Astrocyte of the hippocampus (primary cell): ENCODE measurements at places on chromosomes 3 and 15.

- DNase-seq = no peak
Observed at GRCh38 chr15:52857471-52857870, 67.3 kb upstream of the ONECUT1 start.

GRCh38 chr15:85024509-85025336, 43.1 kb downstream of the PDE8A start:
- peak; percentile 85 for DNase-seq

GRCh38 chr15:93917181-93917580, 314.2 kb upstream of the MCTP2 start:
- DNase-seq = no peak

DNA sequence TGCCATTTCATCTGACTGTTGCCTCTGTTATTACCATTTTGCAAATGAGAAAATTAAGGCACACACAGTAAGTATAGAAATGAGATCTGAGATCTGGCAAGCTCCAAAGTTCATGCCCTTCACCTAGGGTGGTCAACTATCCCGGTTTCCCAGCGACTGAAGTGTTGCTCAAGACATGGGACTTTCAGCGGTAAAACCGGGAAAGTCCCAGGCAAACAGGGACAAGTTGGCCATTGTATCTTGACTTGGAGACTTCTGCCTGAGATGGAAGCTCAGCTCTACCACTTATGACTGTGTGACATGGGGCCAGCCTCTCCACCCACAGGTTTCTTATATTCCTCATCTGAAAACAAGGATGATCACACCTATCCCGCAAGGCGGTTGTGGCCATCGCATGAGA, 55.6 kb upstream of the TPM1 start:
- no peak for DNase-seq

DNA sequence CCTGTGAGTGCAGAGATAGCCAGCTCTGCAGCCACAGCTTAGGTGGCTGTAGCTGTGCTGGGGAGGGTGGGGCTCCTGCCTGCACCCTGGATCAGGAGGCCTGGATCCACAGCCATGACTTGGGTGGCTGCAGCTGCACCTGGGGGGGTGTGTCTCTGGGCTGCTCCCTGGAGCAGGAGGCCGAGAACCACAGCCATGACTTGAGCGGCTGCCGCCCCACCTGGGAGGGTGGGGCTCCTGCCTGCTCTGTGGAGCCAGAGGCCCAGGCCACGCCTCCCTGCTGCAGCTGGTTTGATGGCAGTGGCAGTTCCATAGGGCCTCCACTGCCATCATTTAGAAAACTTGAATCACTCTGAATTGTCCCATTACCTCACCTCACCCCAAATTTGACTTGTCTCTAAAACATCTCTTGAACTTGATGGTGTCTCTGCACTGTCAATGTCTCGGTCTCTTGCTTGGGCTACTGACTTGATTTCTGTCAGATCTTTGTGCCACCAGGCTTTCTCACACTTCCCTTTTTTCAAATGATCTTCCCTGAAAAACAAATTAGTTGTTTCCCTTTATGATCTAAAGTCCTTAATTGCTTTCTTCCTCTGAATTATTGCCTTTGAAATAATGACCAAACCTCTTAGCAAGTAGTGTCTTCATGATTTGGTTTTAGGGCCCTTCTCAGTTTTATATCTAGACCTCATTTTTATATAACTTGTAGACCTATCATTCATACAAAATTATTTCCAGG, 313.2 kb upstream of the MME start:
- no peak for DNase-seq

DNA sequence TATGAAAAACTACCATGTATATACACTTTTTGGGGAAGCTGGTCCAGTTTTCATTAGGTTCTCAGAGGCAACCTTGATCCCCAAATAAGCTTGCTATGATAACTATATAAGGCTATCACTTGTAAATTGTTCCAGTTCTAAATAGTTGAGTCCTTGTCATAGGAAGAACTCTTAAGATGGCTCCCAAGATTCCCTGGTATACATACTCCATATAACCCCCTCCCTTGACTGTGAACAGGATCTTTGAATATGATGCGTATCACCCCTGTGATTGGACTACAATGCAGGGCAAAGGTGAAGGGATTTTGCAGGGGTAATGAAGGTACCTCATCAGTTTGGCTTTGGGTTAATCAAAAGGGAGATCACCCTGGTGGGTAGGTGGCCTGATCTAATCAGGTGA, 48.6 kb upstream of the TRIM59 start:
- no peak for DNase-seq

DNA sequence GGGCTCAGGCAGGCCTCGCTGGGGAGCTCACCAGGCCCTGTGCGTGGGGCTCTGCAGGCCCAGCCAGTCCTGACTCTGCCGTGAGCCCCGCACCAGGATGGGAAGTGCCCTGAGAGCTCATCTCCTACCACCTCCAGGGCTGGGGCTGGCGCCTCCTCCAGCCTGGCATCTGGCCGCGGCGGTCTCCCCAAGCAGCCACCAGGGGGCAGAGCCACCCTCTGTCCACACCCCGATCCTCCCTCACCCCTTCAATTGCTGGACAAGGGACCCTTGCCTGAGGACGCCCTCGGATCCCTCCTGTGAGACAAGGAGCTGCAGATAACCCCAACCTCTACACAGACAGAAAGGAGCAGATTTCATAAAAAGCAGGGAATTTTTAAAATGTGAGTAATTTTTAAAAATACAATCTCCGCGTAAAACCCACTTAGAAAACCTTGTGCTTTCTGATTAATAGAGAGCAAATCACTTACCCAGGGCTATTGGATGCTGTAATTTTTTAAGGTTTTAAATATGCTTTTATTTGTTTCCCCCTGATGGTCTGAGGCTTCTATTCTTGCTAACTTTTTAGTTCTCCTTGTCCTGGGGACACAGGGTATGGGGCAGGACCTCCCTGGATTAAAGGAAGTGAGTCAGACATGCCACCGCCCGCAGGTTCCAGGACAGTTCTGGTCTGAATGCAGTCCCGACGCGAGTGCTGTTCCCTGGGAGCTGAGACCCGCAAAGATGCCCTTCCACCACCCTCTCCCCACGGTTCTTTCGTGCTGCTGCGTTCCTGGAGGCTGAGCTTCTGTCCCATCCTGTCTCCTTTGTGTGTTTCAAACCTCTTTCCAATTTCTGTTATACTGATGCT, 52.3 kb upstream of the CHRNA7 start:
- peak; percentile 79 for DNase-seq

DNA sequence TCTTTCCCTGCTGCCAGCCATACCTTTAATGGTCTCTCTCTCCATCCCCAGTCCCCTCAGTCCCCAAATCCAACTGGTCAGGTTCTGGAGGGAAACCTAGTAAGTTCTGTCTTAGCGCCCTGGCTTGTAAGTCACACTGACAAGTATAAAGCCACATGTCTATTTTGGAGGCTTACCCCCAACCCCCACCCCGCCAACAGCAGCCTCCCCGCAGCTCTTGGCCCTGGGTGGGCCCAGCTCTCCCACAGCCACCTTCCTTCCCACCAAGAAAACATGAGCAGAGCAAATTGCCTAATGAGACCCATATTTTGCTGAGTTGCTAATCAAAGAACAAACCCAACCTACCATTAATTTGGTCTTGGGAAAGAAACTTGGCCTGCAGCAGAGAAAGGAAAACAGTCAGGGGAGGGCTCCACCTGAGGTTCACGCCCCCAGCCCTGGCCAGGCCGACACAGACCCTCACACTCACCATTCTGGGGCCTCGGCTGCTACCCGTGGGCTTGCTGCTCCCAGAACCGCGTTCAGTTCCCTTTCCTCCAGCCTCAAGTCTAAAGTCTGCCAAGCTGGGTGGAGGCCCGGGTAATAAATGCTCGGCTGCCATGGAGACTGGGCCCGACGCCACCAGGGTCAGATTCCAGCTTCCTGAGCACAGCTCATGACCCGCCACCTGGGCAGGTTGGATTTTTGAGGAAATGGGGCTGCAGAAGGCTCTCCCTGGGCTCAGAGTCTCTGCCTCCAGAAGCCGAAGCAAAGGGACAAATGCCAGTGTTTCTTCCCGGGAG, at the start of gene CALML4:
Gene CALML4, minus strand, starts transcription at position 557 of the 782 bp plus-strand sequence. Its CDS starts 85 bp downstream, at position 472.
- DNase-seq = peak; percentile 65

DNA sequence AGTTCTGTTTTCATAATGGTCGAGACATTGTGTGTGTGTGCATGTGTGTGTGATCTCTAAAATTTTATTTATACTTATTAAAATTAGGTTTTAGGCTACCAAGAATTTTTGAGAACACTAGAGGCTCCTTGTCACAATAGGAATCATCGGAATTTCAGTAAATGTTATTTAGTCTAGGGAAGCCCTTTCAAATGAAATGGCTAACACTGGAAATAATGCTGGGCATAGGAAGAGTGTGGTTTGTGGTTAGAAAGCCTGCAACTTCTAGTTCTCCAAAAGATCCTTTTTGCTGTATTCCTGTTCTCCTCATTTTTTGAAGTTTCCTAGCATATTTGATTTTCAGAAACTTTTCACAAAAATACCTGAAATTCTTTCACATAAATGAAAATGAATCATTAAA, 92.5 kb upstream of the MBNL1 start:
- DNase-seq = peak; percentile 77

GRCh38 chr3:58191361-58191991, 19.3 kb downstream of the DNASE1L3 start:
- DNase-seq = no peak

GRCh38 chr15:83205725-83206324, 1.8 kb downstream of the HDGFL3 start:
- peak; percentile 74 for DNase-seq

DNA sequence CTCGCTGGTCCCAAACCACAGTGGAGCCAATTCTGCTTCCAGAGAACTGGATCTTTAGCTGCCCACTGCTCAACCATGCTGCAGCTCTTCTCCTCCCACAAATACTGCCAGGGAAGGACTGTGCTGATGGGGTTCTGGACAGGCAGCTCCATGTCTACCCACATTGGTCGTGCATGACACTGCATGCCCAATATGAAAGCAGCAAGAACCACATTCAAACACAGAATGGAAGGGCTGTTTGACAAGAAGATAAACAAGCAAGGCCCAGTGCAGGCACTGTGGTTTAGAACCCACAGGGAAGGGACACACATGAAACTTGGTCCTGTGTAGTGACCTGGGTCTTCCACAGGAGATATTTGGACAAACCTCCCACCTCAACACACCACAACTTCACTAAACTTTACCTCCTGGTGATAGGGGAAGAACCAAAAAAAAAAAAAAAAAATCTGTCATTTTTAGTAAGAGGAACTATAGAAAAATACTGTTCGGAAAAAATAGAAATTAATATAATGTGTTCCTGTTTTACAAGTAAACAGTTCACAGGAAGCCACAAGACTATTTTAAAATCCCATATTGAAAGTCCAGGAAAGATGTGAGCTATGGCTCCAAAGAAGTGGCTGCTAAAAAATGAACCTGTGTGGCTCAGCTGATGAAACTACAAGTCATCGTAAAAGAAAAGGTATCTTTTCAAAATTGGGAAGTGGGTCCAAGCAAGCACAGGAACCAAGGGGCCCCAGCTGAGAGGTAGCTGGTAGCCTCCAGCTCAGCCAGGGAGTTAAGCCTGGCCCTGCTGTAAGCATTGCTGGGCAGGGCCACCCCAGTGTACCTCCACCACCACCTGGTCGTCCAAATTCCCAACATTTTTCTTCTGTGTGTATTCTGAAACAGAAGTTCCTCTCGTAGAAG, 77.7 kb upstream of the ACAN start:
- no peak for DNase-seq

DNA sequence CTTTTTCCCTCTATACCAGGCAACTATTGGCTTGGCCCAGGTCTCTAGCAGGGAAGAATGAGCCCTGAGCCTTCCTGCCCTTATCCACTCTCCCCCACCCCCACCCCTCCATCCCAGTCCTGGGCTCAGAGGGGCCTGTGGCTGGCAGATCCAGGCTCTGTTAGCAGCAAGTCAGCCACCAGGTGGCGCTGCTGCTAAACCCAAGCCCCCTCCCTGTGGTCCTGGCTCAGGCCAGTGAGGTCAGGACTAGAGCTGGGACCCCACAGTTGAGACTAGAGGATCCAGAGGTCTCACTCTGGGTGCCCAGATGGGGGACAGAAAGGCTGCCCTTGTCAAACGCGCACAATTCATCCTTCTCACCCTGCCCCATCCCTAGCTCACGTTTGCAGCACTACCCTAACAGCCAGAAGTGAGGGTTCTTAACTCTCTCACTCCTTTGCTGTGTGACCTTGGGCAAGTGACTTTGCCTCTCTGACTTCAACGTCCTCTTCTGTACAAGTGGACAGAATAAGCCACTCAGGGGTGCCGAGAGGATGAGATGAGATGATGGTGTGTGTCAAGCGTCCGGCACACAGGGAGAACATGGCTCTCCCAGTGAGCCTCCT, 46.8 kb upstream of the SLC6A1 start:
- peak; percentile 78 for DNase-seq

GRCh38 chr15:100152463-100152862, 189.3 kb downstream of the ADAMTS17 start:
- DNase-seq = no peak

DNA sequence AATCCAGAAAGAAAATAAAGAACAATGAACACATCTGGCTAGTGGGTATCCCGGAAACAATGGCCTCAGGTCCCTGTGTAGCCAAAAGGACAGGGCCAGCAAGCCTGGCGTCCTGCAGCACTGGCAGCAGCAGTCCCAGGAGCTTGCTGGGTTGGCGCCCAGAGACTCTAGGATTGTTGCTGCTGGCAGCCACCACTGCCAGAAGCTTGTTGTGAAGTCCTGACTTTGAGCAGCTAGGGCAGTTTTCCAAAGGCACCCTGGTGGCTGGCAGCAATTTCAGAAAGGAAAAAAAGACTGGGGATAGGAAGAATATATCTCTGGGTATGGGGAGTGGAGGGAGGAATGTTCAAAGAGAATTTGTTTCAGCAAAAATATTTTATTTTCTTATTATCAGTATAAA, 11.3 kb downstream of the SHQ1 start:
- peak; percentile 90 for DNase-seq

- no peak for DNase-seq
Observed at GRCh38 chr15:40104296-40104864, 4.3 kb downstream of the BMF start.

GRCh38 chr3:45555666-45556065, 38.9 kb upstream of the LIMD1 start:
- DNase-seq = no peak

DNA sequence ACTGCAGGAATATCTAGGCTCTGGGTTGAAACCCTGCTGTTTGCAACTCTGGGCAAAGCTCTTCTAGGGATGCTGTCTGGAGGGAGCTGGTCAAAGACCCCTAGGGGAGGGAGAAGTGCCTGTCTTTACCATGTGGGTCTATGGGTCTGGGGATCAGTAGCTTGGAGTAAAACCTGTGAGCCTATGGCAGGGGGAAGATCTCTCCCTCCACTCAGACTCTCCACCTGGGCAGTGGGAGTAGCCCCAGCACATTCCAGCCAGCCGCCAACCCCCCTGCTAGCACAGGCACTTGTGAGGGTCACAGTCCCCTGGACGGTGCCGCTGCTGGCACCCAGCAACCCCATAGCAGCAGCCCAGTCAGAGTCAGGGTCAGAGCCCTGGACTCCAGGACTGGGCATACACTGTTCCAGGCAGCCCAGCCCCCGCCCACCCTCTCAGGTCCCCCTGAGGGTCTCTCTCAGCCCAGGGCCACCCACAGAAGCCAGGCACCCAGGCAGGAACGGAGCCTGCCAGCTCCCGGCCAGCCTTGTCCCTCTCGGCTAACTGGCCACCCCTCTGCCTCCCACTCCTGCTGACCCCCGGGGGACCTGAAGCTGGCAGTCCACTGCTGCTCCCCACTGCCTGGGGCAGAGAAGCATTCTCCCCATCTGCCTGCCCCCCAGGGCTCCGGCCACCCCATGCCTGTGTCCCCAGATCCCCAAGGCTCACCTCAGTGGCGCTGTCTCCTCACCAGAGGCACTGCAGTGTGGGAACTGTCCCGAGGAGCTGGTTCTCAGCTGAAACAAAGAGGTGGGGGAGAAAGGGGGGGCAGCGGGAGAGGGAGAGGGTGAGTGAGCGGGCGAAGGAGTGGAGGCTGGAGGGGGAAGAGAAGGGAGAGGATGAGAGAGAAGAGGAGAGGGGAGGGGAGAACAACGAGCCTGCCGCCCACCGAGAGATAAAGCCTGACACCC, 10.8 kb downstream of the GLYCTK start:
- DNase-seq = peak; percentile 77
